Right forelimb (tissue), 1 donor: ENCODE measurements at places on chromosomes 16 and 17.
A peak's percentile ranks its signal among the peaks of the same experiment; 100 is the strongest.

DNA sequence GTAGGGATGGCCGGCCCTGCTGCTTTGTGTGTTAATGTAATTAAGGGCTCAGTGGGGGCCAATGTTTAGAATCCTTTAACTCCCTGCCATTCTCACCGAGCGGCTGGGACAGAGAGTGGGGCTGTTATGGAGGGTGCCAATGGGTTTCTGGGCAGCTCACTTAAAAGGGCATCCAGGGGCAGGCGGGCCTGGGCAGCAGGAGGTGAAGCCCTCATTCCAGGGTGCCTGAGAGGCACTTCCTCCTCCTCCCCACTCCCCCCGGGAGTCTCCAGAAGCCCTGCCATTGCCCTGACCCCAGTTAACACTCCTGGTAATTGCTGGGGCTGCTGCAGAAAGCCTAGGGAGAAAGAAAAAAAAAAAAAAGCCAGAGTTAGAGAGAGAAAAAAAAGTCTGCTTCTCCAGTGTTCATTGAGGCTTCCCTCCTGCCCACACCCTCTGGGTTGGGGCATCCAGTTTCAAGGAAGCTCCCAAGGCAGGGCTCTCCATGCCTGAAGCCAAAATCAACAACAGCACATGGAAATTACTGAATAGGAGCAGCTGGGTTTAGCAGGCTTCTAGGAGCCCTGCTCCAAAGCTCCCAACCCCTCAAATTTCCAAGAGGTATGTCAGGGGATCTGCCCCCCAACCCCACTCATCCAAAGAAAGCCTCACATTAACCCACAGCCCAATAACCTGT lies 28.0 kb downstream of the CUEDC1 start:
- DNase-seq, result peak; percentile 75

DNA sequence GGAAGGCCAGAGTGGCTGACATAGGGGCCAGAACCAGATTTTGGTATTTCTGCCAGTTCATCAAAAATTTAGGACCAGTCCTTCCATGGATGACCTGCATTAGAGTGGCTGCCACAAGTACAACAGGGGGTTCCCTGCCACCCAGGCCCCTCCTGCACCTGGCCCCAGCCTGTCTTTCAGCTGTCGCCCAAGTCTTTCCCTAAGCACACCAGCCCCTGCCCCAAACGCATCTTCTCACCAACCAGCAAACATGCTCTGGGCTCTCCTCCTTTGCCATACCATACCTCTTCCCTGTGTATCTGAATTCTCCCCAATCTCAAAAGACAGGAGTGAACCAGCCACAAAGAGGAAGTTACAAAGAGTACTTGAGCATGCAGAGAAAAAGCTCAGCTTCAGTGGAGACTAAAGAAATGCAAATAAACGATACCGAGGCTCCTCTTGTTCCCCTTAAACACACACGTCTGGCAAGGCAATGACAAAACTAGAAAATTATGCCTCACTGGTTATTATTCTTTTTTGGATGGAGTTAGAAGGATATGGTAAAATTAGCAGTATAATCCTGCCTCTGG lies 130.6 kb downstream of the DYNLRB2 start:
- no peak for DNase-seq

DNA sequence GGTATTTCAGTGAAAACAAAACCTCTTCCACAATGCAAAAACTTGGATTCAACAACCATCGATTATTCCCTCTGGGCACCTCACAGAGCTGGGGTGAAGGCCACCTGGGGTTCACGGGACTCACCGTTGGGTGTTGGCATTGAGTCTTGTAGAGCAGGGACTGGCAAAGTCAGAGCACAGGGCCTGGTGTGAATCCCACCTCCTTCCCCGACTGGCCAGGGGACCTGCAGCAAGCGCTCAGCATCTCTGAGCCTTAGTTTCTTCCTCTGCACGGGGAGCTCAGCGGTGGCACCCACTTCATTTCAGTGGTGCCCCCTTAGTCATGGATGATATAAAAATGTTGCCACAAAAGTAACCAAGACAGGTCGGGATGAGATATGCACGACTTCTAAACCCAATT lies 100.4 kb downstream of the METRNL start:
- no peak for DNase-seq

DNA sequence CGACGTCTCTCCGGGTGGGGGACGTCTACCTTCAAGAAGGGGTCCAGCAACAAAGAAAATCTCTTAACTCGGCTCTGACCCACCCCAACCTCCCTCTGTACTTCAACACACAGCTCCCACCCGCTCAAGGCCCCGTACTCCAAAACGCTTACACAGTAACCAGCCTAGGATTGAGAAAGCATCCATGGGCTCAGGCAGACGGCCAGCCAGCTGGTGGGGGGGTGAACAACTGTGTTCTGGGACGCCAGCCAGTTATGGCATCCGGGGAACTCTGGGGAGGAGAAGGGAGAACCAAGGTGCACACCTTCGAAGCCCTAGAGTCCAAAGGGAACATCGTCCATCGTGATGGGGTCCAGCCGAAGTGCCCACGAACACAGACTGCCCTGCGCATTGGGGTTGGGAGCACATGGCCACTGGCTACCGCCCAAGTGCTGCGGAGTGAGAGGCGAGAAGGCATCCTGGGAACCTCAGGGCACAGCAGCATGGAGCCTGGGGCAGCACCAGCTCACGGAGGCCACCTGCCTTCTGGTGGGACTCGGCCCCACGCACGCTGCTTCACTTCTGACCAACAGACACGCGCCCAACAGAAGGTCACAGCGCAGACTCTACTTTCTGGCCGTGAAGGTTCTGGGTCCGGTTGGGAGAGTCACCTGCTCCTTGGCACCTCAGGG lies 14.3 kb downstream of the SLC16A3 start:
- DNase-seq, result peak; percentile 88

DNA sequence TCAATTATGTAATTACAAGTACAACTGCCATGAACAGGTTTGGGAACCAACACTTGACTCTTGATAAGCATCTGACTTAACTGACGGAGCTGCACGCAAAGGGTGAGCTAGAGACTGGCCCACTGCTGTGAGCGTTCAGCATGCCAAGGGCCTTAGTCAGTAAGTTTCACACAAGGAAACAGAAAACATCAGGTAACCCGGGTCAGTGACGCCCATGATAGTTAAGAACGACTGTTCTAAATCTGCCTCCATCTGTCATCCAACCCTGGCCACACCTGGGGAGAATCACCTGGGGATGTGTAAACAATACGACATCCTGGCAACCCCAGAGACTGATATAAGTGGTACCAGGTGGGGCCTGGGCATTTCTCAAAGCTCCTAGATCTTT lies 12.3 kb downstream of the SMIM5 start:
- no peak for DNase-seq
